ENCODE measurements at places on chromosomes 3 and 15.

DNA sequence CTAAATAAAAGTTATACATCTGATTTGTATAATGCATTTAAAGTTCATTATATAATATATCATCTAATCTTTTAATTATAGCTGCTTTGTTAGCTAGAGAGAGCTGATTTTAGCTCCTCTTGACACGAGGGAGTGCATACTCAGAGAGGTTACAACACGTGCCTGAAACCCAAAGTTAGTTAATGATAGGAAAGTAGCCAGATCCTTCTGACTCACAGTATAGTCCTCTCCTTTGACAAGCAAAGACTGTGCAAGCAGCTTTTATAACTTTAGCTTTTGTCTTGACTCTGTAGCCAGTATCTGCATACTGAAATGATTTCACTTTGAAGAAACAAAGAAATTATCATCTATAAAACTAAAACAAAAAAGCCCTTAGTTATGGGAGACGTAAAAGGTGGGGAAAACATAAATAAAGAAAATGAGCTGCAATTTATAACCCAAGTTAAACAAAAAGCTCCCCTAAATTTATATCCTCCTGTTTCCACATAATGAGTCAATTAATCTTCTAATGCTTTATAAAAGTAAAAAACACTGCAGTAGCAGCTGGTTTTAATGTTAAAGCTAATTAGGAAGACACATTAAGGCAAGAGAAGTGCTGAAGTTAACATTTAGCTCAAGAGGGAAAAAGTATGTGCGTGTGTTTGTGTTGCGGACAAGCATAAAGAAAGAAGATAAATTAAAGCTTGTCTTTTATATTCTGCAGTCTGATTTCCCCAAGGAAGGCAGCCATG lies 13.1 kb downstream of the GABRR3 start:
- no peak for DNase-seq

DNA sequence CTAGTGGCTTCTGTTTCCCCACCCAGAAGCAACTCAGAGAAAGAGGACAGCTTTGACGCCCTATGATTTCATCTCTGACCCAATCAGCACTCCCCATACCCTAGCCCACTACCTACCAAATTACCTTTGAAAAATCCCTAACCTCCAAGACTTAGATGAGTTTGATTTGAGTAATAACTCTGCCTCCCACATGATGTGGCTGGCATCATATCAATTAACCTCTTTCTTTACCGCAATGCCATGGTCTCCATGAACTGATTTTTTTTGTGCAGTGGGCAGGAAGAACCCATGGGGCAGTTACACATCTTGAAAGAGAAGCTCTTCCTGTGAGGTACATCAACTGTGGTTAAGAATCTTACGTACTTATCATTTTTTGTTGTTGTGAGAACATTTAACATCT lies 25.5 kb upstream of the APOD start:
- no peak for DNase-seq

GRCh38 chr3:136716629-136717028 lies 35.5 kb downstream of the STAG1 start:
- no peak for DNase-seq

DNA sequence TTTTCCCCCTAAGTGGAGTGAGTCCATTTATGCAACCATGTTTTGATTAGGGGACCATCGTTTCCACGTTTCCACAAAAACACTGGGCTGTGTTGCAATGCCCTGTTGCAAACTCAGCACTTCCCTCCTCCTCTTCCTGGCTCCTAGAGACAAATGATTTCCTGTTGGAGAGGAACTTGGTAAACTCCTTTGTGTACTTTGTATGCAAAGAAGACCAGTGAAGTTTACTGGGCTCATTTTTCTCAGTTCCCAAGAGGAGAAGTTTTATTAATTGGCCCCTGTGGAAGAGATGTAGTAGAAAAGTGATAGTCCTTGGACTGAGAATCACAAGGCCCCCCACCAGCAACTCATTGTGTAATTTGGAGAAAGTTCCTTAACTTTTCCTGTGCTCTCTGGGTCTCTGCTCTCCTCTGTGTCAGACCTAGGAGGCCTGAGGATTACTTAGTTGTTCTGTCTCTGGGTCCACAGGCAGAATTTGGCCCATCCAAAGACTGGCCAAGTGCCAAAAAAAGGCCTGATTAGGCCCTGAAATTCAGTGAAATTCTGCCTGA lies 95.0 kb downstream of the ATG7 start:
- DNase-seq: peak; percentile 84

DNA sequence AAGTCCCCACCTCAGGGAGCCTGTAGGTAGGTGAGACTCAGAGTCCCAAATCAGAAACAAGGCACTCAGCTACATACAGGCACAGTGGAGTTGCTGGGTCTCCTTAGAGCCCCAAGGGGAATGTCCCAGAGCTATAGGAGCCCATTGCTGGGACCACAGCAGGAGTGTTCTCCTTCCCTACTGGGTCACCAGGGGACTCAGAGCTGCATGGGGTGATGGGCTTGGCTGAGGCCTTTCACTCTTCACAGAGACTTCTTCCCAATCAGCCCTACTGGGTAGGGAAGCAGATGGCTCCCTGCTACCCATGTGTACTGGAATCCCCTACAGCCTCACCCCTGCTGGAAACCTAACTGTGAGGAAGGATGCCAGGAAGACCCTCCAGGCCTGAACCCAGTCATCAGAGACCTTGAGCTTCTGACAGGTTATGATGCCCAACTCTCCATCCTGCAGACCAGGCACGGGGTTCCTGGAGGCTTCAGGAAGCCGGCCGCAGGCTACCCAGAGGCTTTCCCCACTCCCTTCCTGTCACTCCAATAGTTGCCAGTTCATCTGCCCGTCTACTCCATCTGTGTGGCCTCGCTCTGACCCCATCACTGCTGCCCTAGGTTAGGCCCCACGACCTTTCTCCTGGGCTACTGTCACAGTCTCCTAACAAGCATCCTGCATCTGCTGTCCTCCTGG lies 24.0 kb downstream of the RASGRF1 start:
- no peak for DNase-seq

DNA sequence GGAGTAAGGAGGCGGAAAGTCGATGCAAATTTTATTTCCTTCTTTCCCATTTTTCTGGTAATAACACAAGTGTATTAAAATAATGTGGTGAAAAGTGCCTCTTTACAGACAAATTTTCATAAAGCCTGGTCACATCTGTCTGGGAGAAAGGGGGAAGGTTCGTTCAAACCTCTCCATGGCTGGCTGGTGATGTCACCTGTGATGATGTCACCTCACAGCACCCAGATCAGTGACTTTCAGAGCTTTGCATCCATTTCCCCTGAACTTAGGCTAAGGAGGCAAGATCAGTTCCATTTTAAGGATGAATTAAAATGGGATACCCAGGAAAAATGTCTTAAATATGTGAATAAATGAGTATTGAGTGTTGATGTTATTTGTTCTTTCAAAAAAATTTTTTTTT lies 34.1 kb downstream of the ATP10A start:
- DNase-seq: no peak

DNA sequence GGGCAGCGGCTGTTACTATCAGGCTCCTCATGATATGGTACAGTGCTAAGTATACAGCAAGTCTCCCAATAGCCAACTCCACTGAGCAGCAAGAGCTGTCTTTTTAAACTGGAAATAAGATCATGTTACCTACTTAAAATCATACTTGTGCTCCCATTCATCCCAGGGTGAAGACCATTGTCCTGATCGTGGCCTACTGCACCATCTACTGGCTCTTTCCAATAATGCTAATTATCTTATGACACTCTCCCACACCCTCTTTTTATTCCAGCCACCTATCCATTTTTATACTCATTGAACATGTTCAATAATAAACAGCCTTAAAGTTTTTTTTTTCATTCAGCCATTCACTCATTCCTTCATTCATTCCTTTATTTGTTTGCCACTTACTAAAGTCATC lies 117.7 kb downstream of the GBE1 start:
- DNase-seq: no peak

GRCh38 chr15:63073497-63074172 lies 31.1 kb downstream of the TPM1 start:
- DNase-seq: no peak

GRCh38 chr3:193498215-193498614 lies 56.5 kb downstream of the ATP13A4 start:
- peak; percentile 70 for DNase-seq

DNA sequence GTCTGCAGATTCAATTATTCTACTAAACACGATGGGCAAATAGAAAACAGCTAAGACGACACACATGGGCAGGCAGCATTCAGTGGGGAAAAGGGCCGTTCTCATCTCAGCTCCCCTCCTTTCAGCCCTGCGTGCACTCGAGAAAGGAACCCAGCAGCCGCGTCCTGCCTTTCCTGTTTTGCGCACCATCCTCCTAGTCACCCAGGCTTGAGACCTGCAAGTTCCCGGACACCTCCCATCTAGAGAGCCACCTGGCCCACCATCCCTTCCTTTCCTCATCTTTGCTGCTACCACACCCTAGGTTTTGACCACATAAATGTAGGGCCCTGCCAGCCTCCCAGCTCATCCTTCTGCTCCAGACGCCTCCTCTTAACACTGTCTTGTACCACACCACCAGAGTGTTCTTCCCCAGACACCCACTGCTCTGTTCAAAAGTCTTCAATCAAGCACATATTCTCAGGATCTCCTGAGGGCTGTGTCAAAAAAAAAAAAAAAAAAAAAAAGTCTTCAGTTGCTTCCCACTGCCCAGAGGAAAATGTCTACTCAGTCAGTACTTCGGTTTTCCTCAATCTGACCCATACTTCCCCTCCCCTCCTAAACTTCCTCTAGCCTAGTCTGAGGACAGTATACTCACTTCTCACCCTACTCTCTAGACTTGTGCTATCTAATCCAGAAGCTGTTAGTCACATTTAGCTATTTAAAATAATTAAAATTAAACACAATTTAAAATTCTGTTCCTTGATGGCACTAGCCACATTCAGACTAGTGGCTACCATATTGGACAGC lies 182.0 kb downstream of the STT3B start:
- DNase-seq: peak; percentile 48

DNA sequence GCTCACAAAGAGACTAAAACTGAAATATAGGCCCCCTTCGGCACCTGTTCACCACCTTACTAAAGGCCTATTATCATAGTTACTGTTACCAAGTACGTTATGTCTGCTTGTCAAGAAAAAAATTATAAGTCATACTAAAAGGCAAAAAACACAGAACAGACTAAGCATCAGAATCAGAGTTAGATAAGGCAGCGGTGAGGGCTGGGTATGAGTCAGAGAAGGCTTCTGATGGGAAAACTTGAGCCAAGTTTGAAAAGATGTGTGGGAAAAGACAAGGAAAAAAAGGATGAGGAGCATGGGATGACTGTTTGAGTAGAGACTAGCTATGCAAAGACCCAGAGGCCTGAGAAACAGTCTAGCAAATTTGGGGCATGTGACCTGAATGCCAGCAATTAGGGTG lies 387.2 kb upstream of the SGO1 start:
- no peak for DNase-seq

DNA sequence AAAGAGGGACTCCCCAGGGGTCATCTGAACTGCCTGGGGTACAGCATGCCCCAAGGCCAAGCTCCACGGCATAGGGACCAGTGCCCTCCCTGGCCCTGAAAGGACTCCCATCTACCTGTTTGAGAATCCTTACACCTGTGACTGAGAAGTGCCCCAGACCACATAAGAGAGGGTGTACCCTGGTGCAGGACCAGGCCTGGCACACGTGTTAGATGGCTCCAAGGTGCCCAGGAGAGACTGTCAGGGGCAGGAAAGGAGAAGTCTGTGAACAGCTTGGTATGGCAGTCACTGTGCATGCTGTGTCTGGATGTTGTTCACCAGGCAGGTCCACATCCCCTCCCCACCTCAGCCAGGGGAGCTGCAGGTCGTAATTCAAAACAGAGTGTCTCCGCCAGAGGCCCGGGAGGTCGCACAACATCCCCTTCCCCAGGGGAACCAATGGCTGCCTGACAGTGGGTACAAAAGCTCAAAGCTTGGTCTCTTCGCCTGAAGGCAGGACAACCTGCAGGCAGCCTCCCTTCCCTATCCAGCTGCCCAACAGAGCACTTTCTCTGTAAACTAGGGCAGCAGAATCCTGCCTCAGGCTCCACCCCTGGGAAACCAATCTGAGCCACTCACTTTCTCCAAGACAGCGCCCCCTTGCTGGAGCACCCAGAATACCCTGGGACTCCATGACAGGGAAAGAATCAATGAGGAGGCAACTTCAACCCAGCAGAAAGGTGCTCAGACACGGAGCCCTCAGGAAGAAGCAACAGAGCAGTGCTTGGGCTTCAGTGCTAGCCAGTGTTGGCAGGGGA lies 3.9 kb downstream of the NUP210 start:
- DNase-seq: no peak

GRCh38 chr3:110687138-110687537 lies 384.5 kb upstream of the NECTIN3 start:
- DNase-seq: no peak

DNA sequence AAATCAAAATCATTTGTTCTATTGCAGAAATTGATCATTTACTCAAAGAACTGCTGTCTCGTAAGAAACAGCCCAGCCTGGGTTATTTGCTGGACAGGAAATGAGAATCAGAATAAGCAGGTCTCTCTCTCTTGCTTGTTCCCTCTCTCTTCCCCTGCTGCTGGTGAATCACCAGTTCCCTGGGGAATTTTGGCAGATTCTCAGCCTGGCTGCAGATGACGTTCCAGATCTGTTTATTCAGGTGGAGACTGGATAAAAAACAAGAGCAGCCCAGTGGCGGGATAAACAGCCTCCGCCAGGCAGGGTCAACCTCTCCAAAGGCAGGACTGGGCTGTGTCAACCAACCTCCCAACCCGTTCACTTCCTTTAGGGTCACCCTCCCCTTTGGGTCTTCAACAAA lies 72.1 kb downstream of the LRIG1 start:
- no peak for DNase-seq

DNA sequence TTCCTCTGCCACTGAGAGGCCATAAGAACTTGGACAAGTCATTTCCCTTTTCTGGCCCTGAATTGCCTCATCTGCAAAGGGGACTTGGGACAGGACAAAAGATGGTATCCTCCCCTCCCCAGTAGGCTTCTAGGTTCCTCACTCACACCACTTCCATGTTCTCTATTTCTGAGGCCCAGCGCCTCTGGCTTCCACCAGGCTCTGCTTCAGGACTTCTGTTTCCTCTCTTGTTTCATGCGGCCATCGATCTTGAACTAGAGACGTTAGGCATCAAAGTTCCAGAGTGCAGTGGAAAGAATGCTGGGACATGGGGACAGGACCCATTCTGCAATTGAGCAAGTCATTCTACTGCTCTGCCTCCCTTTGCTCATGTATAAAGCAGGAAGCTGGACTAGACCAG lies 1.7 kb downstream of the TM4SF4 start:
- peak; percentile 71 for DNase-seq

DNA sequence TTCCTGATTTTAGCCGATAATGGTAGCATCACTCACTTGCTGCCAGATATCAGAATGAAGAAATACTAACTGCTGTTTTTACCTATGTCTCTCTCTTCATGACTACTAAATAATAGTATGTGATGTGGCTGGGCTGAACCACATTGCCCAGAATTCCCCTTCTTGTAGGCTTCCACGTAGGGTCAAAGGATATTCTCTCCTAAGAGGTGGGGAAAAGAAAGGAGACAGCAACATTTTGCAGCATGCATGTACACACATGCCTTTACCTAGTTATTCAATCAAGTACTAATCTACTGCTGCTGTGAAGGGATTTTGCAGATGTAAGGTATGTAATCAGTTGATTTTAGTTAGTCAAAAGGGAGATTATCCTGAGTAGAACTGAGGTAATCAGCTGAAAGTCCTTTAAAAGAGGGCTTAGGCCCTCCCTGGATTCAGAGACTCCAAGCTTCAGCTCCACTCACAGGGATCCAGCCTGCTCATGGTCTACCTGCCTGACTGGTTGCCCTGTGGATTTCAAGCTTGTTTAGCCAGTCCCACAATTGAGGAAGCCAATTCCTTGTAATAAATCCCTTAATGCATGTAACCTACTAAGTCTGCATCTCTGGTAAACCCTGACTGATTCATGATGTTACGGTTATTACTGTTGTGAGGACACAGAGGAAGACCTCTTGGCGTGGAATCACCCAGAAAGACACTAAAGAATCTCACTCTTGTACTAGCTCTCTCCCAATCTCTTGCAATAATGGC lies 20.4 kb downstream of the PLD1 start:
- DNase-seq: no peak

Measured in inflammatory macrophage (primary cell).